CD4-positive, CD25-positive, alpha-beta regulatory T cell (primary cell): ENCODE measurements at places on chromosomes 4 and X.

DNA sequence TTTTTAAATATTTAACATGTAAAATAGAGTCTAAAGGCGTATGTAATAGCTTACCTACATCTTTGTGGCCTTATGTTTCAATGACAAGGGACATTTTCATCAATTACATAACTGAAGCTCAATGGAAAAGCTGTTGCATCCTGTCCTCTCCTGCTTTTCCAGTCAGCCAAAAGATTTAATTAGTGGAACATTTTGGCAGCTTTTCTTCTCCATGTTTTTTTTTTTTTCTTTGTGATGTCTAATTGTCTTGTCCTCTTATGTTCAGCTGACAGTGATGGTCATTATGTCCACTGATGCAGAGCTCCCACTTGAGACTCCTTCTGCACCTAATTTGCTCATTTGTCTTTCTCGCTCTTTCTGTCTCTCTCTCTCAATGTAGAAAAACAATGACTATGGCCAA, 422.2 kb downstream of the GABRG1 start:
- no peak overlapping the region for H3K4me3 ChIP-seq
- no peaks in the 10 kb centered on the region for H3K27me3 ChIP-seq
- H3K27ac ChIP-seq = no peak overlapping the region
- no peaks in the 10 kb centered on the region for H3K4me1 ChIP-seq
- DNase-seq = no peak

DNA sequence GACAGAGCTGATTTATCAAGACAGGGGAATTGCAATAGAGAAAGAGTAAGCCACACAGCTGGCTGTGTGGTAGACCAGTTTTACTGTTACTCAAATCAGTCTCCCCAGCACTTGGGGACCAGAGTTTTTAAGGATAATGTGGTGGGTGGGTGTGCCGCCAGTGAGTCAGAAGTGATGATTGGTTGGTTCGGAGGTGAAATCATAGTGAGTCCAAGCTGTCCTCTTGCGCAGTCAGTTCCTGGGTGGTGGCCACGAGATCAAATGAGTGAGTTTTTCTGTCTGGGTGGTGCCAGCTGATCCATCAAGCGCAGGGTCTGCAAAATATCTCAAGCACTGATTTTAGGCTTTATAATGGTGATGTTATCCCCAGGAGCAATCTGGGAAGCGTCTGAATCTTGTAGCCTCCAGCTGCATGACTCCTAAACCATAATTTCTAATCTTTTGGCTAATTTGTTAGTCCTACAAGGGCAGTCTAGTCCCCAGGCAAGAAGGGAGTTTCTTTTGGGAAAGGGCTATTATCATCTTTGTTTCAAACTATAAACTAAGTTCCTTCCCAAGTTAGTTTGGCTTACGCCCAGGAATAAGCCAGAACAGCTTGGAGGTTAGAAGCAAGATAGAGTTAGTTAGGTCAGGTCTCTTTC, 44.0 kb upstream of the PPP1R2C start:
- H3K4me3 ChIP-seq = no peak overlapping the region
- no peaks in the 10 kb centered on the region for H3K27me3 ChIP-seq
- no peaks in the 10 kb centered on the region for H3K4me1 ChIP-seq

GRCh38 chr4:182778222-182778982, 138.8 kb downstream of the DCTD start:
- no peak overlapping the region for H3K4me3 ChIP-seq
- H3K36me3 ChIP-seq = no peaks in the 10 kb centered on the region
- no peak overlapping the region for H3K27ac ChIP-seq
- no peaks in the 10 kb centered on the region for H3K4me1 ChIP-seq

GRCh38 chr4:7427361-7427760, 7.4 kb downstream of the PSAPL1 start:
- DNase-seq = no peak
- no peak overlapping the region for H3K27ac ChIP-seq
- H3K27me3 ChIP-seq = no peaks in the 10 kb centered on the region
- no peak overlapping the region for H3K4me3 ChIP-seq
- no peaks in the 10 kb centered on the region for H3K4me1 ChIP-seq

DNA sequence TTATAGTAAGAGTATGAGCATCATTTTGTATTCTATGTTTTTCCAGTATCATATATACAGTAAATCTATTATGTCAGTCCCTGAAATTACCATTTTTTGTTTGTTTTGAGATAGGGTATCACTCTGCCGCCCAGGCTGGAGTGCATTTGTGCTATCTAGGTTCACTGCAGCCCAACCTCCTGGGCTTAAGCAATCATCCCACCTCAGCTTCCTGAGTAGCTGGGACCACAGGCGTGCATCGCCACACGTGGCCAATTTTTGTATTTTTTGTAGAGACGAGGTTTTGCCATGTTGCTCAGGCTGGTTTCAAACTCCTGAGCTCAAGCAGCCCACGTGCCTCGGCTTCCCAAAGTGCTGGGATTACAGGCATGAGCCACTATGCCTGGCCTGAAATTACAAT, 85.6 kb downstream of the ZNF330 start:
- H3K4me1 ChIP-seq = no peaks in the 10 kb centered on the region
- no peak for DNase-seq
- H3K4me3 ChIP-seq = no peak overlapping the region
- peaks cover 3% of the 10 kb centered on the region for H3K27me3 ChIP-seq
- no peaks in the 10 kb centered on the region for H3K36me3 ChIP-seq
